ENCODE measurements at places on chromosomes 1 and 21. TPM values are rescaled to one million over a fixed set of nuclear protein-coding genes. Genes with fewer than 3 reads are reported as not detected.

- no peak for DNase-seq
Measured at GRCh38 chr1:71413441-71414175, 332.8 kb upstream of the ZRANB2 start.

- no peak for DNase-seq
Measured at GRCh38 chr1:204791453-204792353, 79.0 kb upstream of the NFASC start.

Gene KCNA3
- 0.11 TPM for polyA plus RNA-seq

DNA sequence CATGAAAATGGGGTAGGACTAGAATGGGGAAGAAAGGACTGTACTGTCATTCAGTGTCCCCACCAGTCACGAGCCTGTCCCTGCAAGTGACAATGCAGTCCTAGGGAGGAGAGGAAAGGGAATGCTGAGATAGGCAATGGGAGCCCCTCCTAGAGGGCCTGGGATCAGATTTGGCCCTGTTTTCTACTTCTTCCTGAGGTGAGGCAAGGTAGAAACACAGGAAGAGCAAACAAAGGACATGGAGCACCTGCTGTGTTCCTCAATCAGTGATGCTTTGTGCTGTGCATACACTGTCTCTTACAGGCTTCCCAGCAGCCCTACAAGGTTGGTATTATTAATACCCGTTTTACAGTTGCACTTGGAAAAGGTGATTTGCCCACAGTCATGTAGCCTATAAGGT, 6.1 kb downstream of the FABP3 start:
- no peak for DNase-seq

Gene AMY1B
- polyA plus RNA-seq: 0.11 TPM

Gene XCL1
- not detected for polyA plus RNA-seq

GRCh38 chr1:51093581-51093980, 8.4 kb upstream of the C1orf185 start:
- DNase-seq: no peak

Data from left renal pelvis (tissue), 4 donors.